ENCODE measurements at places on chromosomes 1 and 21. TPM values are rescaled to one million over a fixed set of nuclear protein-coding genes. Genes with fewer than 3 reads are reported as not detected.

HSF2BP gene
- 2.7 TPM for total RNA-seq

SYT6 gene
- not detected for total RNA-seq

GBP1 gene
- total RNA-seq = 17.4 TPM

ADAMTS1 gene
- 241 TPM for total RNA-seq

DNA sequence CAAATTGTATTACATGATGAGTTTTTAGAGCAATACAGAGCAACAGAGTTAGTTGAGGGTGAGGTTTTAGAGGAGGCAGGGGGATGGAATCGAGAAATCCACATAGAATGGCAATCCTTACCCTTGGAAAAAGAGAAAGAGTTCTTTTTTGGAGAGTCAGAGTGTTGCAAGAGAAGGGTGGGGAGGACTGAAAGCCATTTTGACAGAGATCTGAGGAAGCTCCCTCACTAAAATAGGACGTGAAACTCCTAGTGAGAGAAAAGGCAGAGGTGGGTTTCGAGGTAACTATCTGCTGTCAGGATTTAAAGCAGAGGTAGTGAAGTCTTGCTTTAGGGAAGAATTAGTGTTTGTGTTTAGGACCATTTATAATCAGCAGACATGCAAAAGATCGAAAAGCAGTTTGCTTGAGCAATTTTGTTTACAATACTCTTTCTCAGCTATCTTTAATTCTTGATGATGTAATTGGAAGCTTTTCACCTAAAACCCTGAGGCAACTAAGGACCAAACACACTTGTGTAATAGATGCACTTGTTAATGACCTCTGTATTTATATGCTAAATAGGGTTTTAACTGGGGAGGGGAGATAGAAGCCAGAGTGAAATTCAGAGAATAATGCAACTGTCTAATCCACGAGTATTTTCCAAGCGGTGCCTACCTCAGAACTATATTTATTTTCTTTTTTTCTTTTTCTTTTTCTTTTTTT lies 20.0 kb downstream of the ADAMTS5 start:
- peak overlapping the region; percentile 52 for H3K27ac ChIP-seq
- no peak overlapping the region for H3K4me3 ChIP-seq
- no peaks in the 10 kb centered on the region for H3K4me1 ChIP-seq
- H3K27me3 ChIP-seq = no peaks in the 10 kb centered on the region

- peaks cover 9% of the 10 kb centered on the region for H3K4me1 ChIP-seq
- H3K27me3 ChIP-seq = no peaks in the 10 kb centered on the region
- H3K4me3 ChIP-seq = peak overlapping the region; percentile 15
- DNase-seq = no peak
Measured at GRCh38 chr1:111275079-111275478, 15.6 kb upstream of the CHIA start.

GRCh38 chr1:161096530-161096929 lies 1.6 kb upstream of the KLHDC9 start:
- H3K4me1 ChIP-seq = peaks cover 16% of the 10 kb centered on the region
- H3K27me3 ChIP-seq = no peaks in the 10 kb centered on the region
- H3K36me3 ChIP-seq = no peaks in the 10 kb centered on the region
- no peak overlapping the region for H3K4me3 ChIP-seq

DNA sequence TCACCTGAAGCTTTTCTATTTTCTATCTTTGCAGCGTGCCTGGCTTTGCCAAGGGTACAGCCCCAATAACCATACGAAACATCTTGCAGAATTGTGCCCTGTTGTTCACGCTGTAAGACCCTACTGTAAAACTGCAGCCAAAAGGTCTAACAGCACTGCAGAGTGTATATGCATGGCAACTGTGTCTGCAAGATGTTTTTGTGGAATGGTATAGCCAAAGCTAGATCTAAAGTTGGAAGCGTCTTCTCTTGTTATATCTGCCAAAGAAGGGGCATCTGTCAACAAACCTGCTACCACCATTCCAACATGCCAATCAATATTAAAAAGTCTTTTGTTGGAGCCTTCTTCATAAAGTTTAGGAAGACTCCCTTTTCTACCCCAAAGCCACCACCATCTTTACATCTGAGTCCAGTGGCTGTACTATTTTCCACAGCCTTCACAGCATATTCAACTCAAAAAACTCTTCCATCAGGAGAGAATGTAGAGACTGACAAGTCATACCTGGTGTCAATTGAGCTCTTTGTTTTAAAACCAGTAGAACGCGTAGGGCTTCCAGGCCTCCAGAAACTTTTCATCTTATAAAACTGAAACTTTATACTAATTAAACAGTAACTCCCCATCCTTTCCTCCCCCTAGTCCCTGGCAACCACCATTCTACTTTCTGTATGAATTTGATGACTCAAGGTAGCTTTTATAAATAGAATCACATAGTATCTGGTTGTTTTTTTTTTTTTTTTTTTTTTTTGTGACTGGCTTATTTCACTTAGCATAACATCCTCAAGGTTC lies 40.0 kb downstream of the ZSCAN20 start:
- no peaks in the 10 kb centered on the region for H3K4me1 ChIP-seq
- no peak overlapping the region for H3K4me3 ChIP-seq
- H3K27ac ChIP-seq = no peak overlapping the region
- no peaks in the 10 kb centered on the region for H3K27me3 ChIP-seq

- H3K27me3 ChIP-seq = no peaks in the 10 kb centered on the region
- H3K36me3 ChIP-seq = no peaks in the 10 kb centered on the region
- H3K4me1 ChIP-seq = no peaks in the 10 kb centered on the region
- H3K27ac ChIP-seq = no peak overlapping the region
- H3K4me3 ChIP-seq = no peak overlapping the region
Measured at GRCh38 chr21:44356636-44357035, 3.2 kb downstream of the TRPM2 start.

- H3K36me3 ChIP-seq = no peaks in the 10 kb centered on the region
- H3K27me3 ChIP-seq = no peaks in the 10 kb centered on the region
- H3K4me3 ChIP-seq = no peak overlapping the region
- H3K4me1 ChIP-seq = no peaks in the 10 kb centered on the region
- DNase-seq = no peak
Measured at GRCh38 chr1:63787875-63788274, 14.1 kb downstream of the ROR1 start.

DNA sequence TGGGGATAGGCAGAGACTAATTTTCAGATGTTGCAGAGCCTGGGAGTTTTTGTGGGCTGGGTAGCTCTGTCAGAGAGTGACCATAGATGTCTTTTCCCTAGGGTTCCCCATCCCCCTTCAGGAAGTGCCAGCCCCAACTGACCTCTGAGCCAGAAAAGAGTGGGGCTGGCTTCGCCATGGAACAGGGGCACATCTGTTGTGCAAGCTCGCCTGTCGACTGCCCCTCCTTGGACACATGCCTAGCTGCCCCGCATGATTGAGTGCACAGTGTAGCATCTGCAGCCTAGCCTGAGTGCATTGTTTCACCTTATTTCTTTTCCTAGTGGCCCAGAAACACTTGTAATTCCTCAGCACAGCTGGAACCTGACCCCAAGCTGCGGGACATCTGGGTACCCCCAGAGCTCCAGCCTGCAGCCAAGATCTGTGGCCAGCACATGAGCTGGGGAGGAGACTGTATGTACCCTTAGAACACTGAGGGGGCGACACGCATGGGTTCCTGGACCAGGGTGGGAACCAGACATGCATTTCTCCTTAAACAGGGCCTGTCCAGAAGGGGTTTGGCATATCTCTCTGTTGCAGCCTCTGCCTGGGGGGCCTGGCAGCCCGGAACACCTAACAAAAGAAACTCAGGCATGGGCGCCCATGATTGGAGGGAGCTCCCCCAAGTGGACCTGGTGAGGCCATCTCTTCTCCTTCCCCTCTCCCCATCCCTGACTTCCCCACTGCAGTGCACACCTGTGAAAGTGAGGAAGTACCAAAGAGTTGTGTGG lies 55.2 kb downstream of the SYT14 start:
- H3K36me3 ChIP-seq = no peaks in the 10 kb centered on the region
- no peaks in the 10 kb centered on the region for H3K27me3 ChIP-seq

- H3K36me3 ChIP-seq = peaks cover 17% of the 10 kb centered on the region
- H3K4me1 ChIP-seq = no peaks in the 10 kb centered on the region
- no peak overlapping the region for H3K4me3 ChIP-seq
- no peaks in the 10 kb centered on the region for H3K27me3 ChIP-seq
Measured at GRCh38 chr1:110394493-110394820, 3.6 kb upstream of the SLC16A4 start.

- H3K36me3 ChIP-seq = no peaks in the 10 kb centered on the region
- H3K4me1 ChIP-seq = peaks cover 52% of the 10 kb centered on the region
- no peak overlapping the region for H3K27ac ChIP-seq
- no peak overlapping the region for H3K4me3 ChIP-seq
Measured at GRCh38 chr1:41483001-41483850, 1.3 kb downstream of the EDN2 start.

- H3K4me3 ChIP-seq = no peak overlapping the region
- H3K27me3 ChIP-seq = no peaks in the 10 kb centered on the region
- no peaks in the 10 kb centered on the region for H3K36me3 ChIP-seq
- H3K27ac ChIP-seq = no peak overlapping the region
Measured at GRCh38 chr1:202286622-202287097, 55.1 kb downstream of the UBE2T start.

GRCh38 chr1:212917134-212917485 lies 33.2 kb upstream of the VASH2 start:
- no peak overlapping the region for H3K4me3 ChIP-seq
- peaks cover 9% of the 10 kb centered on the region for H3K4me1 ChIP-seq
- H3K27me3 ChIP-seq = no peaks in the 10 kb centered on the region
- H3K36me3 ChIP-seq = no peaks in the 10 kb centered on the region
- DNase-seq = no peak

DNA sequence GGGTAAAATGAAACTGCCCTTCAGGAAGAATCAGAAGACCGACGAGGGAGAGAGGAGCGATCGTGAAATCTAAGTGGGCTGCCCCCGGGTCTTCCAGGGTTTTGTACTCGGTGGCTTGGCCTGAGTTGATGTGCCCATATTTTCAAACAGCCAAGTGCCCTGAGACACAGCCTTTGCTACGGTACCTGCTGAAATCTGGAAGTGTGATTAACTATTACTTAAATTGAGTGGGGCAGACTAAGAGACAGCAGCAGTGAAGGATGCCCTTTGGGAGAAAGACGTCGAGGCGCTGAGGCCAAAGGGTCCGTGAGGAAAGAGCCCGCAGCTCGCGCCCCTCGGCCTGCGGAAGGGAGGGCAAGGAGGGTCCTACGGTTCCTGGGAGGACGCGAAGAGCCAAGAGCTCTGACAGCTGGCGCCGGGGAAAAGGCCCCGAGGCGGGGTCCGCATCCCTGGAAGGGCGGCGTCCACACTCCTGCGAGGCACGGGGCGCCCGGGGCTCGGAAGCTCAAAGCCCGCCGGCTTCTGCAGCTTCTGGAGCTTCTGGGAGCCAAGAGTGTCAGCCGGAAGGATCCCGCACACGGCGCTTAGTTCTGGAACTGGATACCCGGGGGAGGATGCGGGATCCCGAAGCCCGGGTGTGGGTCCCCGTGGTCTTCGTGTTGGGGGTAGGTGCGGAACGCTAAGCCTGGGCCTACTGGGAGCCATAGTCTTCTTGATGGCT lies 15.4 kb upstream of the RNU1-4 start:
- peak; percentile 87 for DNase-seq
- no peaks in the 10 kb centered on the region for H3K4me1 ChIP-seq
- no peaks in the 10 kb centered on the region for H3K27me3 ChIP-seq
- no peak overlapping the region for H3K27ac ChIP-seq
- no peaks in the 10 kb centered on the region for H3K36me3 ChIP-seq

GRCh38 chr1:66394603-66395002 lies 139.3 kb upstream of the SGIP1 start:
- no peak overlapping the region for H3K4me3 ChIP-seq
- no peaks in the 10 kb centered on the region for H3K27me3 ChIP-seq
- H3K27ac ChIP-seq = no peak overlapping the region
- no peaks in the 10 kb centered on the region for H3K36me3 ChIP-seq

GRCh38 chr1:2345297-2346075 lies 45.9 kb downstream of the MORN1 start:
- no peak overlapping the region for H3K27ac ChIP-seq
- H3K4me3 ChIP-seq = no peak overlapping the region
- DNase-seq = no peak
- no peaks in the 10 kb centered on the region for H3K36me3 ChIP-seq
- no peaks in the 10 kb centered on the region for H3K27me3 ChIP-seq

DNA sequence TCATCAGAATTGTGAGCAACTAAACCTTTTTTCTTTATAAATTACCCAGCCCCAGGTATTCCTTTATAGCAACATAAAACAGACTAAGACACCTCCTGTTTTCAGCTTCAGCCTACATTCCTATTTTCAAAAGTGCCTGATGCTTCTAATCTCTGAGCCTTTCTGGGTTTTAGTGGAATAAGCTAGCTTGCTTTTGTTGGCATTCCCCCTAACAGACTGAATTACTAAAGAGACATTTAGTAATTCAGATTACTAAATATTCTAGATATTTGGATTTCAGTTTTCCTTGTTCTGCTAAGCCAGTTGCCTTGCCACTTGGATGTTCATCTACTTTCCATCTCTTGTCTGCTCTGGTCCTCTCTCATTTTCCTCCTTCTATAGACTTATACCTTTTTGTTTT lies 10.5 kb upstream of the GNG12 start:
- no peak overlapping the region for H3K27ac ChIP-seq
- peaks cover 10% of the 10 kb centered on the region for H3K4me1 ChIP-seq
- DNase-seq = no peak
- no peaks in the 10 kb centered on the region for H3K27me3 ChIP-seq
- H3K36me3 ChIP-seq = no peaks in the 10 kb centered on the region

DNA sequence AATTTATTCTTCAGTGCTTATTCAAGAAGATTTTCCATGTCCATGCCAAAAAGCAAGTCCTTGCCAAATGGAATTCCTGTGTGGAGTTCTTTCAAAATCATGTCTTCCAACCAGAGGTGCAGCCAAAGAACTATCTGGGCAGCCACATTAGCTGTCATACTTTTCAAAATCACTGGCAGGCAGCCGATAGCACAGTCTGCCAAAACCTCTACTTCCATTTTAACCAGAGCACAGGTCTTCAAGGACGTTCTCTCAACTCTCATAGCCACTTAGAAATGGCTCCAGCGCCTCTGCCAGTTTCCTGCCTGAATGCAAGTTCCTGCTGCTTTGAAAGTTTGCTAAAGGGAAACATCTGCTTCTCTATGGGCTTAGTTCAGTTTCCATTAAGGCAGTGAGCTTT lies 975.7 kb upstream of the ADGRL4 start:
- H3K27ac ChIP-seq = no peak overlapping the region
- no peak overlapping the region for H3K4me3 ChIP-seq
- no peaks in the 10 kb centered on the region for H3K4me1 ChIP-seq
- no peaks in the 10 kb centered on the region for H3K27me3 ChIP-seq
- H3K36me3 ChIP-seq = no peaks in the 10 kb centered on the region
- DNase-seq = no peak
